Activated CD4-positive, alpha-beta T cell treated with anti-CD3 and anti-CD28 coated beads for 24 hours (primary cell): ENCODE measurements at places on chromosomes 7 and 10.

GRCh38 chr10:5464546-5464945 lies 34.8 kb downstream of the CALML5 start:
- no peak for DNase-seq

DNA sequence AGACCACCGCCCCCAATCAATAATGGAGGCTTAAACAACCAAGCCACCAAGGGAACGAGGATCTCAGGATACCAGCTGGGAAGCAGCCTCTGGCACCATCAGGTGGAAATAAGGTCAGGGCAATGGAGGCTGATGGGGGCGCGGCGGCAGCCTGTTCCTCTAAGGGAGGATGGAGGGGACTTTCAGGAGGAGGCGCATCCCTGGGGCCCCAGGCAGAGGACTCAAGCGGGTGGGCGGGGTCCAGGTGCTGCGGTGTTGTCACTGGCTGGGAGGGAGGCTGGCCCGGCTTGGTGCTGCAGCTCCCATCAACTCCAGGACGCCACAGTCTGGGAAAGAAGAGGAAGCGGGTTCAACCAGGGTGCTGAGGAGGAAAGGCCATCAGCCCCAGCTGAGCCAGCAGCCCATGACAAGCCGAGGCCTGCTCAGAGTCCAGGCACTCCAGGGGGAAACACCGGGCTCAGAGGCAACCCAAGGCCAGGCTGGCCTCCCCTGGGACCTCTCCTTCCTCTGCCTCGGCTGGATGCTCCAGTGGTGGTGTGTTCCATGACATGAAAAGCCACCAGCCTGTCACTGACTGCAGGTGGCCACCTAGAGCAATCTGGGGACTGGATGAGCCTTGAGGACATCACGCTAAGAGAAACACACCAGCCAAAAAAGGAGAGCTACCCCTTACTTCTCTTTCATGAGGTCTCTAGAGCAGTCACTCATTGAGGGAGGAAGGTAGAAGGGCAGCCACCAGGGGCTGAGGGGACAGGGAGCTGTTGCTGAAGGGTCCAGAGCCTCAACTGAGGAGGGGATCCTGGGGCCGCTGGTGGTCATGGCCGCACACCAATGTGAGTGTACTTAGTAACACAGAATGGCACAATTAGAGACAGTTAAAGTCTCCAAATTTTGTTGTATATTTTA lies 4.6 kb downstream of the GIGYF1 start:
- DNase-seq: no peak

DNA sequence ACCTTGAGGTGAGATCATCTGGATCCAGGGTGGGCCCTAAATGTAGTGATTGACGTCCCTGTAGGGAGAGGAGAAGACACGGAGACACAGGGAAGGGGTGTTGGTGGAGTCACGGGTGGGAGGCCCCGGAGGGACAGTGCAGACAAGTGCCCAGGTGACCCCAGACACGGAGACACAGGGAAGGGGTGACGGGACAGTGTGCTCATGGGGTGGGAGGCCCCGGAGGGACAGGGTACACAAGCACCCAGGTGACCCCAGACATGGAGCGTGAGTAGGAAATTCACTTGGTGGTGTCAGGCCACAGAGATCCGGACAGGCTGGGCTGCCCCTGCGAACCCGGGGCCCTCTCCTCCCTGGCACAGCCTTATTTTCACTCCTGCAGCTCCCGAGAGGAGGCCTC lies 176.9 kb downstream of the PTPRN2 start:
- DNase-seq: no peak

DNA sequence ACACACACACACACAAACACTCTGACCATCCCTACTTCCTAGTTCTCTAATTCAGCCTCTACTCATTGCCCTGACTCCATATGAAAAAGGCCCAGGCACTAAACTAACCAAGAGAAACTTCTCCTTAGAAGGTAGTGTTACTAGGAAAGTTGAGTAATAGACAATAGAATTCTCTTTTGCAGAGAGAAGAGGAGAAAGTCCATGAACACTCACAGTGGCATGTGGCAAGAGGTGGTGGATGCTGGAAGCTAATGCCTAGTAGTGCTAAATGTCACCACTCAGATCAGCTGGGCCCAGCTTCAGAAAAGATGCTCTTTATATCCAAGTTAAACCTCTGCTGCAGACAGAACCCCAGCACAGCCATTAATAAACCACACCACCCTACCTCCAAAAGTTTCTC lies 58.2 kb downstream of the SORBS1 start:
- no peak for DNase-seq

DNA sequence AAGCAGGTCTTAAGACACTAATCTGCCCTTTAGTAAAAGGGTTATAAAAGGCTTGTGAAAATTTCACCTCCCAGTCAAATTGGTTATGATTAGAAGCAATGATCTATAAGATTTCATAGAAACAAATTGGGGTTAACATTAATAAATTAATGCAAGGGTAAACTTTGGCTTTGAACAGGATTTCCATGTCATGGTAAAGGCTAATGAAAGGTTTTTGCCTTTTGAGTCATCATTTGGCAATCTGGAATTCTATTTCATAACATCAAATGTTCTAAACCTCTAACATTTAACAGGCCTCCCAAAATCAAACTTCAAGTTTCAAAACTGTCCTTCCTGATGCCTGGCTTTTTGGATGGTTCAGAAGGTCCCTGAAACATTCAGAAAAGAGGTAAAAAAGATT lies 62.4 kb downstream of the COA1 start:
- DNase-seq: no peak

- DNase-seq: no peak
Observed at GRCh38 chr7:151551820-151552219, 32.1 kb upstream of the RHEB start.

DNA sequence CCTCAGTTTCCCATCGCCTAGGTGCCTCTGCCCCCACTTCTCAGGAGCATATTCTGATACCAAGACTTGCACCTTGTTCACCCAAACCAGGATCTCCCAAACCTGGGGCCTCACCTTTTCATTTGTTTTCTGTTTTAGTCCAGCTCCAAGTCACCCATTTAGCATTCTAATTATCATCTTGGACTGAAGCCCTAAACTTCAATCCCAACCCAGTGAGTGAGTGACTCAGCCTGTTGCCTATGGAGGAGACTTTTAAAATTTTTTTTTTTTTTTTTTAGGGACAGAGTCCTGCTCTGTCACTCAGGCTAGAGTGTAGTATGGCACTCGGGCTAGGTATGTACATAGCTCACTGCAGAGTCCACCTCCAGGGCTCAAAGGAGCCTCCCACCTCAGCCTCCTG lies 378.9 kb upstream of the AUTS2 start:
- DNase-seq: no peak

DNA sequence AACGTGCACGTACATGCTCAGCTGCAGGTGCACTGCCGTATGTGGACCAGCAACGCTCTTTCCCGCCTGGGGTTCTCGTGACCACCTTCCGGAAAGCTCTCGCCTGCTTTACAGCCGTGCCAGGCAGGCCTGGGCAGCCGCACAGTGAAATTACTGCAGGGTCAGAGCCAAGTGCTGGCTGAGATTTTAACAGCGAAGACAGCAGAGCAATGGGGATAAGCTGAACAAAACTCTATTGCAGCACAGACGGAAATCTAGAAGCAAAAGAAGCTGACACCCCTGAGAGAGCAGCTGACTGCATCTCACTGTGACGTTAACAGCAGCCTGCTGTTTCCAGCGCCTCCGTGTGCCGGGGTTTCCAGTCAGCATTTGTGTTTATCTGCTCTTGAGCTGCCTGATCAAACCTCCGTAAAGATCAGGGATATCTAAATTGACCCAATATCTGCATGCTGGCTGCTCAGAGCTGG lies 179.0 kb downstream of the DIP2C start:
- no peak for DNase-seq

DNA sequence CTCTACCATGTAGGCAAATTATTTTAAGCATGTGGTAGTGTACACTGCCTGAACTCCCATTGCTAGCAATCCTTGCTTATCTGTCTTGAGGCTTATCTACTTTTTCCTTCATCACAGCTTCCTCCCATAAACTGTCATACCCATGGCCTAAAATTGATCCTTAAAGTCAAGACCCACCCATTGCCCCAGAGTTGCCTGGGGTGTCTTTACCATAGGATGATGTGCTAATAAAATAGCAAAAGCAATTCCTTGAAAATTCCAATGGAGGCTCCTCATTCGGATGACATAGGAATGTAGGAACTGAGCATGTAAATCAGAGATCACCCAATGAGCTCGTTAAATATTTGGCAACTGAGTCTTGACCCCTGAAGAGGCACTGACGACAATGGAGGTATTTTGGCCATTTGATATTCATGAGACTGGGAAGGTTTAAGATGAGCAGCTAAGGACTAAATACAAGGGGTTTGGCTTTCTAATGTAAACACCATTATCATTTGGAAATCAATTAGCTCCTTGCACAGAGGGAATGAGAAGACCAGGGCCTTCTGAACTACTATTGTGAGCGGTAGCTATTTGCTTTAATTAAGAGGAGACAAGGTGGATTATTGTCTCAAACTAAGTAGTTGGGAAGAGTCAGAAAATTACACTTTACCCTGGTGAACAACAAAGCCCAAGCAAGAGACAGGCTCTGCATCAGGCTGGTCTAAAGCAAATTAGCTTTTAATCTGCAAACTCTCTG lies 234.9 kb downstream of the GATA3 start:
- DNase-seq: no peak

DNA sequence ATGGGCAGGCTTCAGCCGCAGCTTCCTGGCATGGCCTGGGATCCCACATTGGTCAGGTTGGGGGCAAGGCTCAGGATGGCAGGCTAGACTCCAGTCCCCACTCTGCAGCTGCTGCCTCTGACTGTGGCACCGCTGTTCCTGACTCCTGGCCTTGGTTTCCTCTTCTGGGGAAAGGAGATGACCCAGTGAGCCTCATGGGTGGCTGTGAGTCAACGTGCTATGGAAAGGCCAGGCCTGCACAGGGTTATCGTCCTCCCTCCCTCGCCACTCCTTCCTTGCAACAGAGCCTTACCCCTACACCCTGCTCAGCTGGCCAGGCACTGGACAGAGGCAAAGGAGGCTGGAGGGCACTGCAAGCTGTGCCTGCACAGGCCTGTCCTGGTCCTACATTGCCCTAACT lies 36.1 kb upstream of the CHST15 start:
- no peak for DNase-seq

GRCh38 chr7:43697690-43698089 lies 31.6 kb downstream of the COA1 start:
- no peak for DNase-seq

DNA sequence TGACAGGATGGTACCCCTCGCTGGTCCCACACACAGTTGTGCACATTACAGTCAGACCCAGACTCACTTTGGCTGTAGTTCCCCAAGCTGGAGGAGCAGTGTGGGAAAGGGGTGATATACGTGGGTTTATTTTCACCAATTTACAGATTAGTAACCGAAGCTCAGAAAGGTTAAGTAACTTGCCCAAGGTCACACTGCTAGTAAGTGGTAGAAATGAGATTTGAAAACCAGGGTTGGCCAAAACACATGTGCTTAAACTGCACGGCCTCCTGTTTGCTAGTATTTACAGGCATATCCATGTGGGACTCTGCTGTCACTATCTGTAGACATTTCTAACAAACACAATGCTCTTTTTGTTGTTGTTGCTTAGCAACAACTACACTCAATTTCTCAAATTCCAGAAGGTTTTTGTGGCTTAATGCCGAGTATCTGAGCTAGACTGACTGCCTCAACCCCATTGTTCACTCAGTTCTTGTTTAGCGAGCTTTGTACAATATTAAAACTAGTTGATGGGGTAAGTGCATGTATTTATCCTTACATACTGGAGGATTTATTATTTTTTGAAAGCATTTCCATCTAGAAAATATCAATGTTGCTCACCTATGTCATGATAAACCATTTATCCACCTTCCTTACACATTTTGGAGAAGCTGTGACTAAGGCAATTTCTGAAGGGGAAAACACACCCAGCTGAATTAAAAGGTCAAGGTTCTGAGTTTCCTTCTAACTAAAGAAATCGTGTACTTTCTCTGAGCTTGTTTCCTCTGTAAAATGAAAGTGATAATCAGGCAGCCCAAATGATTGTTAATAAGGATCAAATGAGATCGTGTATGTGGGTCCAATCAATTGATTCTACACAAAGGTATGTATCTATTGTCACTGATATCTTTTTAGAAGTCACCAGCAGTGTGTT lies 5.3 kb upstream of the TMEM139 start:
- no peak for DNase-seq

DNA sequence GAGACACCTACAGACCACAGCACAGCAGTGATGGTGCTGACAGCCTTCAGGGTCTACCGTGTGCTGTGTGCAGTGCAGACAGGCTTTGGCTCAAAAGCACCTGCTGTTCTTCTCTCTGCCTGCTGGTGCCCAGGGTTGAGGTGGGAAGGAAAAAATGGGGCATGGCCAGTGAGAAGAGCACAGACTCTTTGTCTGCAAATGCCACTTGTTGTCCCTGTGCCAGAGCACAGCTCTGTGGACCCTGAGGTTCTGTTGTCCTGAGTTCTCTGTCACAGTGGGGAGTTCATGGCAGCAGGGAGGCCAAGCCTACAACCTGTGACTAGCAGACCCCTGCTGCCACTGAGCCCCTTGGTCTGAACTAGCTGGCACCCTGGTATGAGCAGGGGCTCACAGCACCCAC lies 376.7 kb downstream of the GLRX3 start:
- DNase-seq: no peak

DNA sequence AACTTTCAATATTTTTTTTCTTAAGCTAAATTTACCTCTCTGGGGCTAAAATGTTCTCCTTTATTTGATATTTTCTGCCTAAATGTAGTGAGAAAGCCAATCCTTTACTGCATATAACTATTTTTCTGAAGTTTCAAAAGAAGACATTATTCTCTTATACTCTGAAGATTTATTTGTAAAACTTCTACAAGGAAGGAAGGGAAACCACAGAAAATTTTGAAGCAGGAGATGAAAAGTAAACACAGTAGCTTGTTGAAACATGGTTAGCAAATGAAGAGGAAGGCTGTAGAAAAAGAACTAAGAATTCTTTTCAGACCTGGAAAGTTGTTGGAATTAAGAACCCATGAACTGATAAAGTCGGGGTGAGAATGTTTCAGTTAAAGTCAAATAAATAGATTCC lies 330.3 kb downstream of the HGF start:
- no peak for DNase-seq

- no peak for DNase-seq
Observed at GRCh38 chr10:113320211-113320610, 232.6 kb upstream of the HABP2 start.

GRCh38 chr7:93923296-93923695 lies 1.8 kb downstream of the GNG11 start:
- no peak for DNase-seq

GRCh38 chr10:31000071-31000782 lies 31.4 kb downstream of the ZNF438 start:
- no peak for DNase-seq

GRCh38 chr7:157490465-157490912 lies 153.7 kb downstream of the DNAJB6 start:
- no peak for DNase-seq
